Activated T-cell treated with anti-CD3 and anti-CD28 coated beads, Interleukin-2, amount 50 U/mL, for 24 hours (primary cell): ENCODE measurements at places on chromosomes 3 and 15.

GRCh38 chr3:59631482-59631881 is 581.7 kb upstream of the CFAP20DC start:
- DNase-seq = no peak

GRCh38 chr15:81893182-81893835 is 152.5 kb downstream of the MEX3B start:
- no peak for DNase-seq

- no peak for DNase-seq
Observed at GRCh38 chr3:13192471-13193213, 119.4 kb upstream of the IQSEC1 start.

DNA sequence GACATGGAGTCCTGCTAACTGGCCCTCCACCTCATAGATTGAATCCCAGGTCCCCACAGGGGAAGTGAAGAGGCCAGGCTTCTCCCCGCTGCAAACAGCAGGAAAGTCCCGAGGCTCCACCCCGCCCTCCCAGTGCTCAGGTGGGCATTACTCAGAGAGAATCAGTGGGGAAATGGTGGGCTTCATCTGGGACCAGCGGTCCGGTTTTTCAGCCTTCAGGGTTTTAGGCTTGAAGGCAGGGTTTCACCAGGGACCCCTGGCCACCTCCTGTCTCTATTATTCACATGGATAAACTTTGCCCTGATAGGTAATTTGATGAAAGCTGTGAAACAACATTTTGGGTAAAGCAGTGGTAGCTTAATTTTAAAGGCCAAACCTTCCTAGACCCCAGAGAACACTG is 31.3 kb downstream of the MKRN3 start:
- DNase-seq = no peak

DNA sequence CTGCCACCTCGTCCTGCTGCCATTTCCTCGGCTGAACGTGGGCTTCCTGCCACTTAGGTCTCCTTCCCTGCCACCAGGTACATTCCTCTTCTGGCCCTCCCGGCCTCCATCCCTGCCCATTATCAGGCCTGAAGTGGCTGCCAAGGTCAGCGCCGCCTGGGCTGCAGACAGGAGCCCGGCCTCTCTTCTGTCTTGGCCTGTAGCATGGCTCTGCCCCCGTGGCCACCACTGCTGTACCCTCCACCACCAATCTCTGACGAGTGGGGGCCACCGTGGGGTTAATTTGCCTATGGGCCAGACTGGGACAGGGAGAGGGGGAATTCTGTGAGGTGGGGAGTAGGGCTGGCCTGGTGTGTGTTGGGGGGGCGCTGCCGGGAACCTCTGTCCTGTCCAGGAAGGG is 2.0 kb upstream of the BAHD1 start:
- no peak for DNase-seq

GRCh38 chr3:2247831-2248230 is 149.2 kb downstream of the CNTN4 start:
- DNase-seq = no peak

- no peak for DNase-seq
Observed at GRCh38 chr15:45855907-45856579, 221.2 kb downstream of the SQOR start.

DNA sequence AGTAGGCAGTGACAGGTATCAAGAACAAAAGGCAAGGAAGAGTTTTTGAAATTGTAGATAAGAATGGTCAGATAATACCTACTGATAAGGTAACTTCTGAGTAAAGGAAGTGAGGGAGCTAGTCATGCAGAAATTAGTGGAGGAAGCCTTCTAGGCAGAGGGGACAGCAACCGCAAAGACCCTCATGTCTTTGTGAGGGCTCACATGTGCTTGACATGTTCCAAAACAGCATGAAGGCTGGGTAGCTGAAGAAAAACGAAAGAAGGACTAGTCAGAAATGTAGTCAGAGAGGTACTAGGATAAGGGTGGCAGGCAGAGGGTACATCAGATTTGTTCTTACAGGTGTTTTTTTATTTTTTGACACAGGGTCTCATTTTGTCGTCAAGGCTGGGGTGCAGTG is 5.3 kb downstream of the SIN3A start:
- DNase-seq = no peak

- no peak for DNase-seq
Observed at GRCh38 chr15:64808785-64809453, 16.5 kb downstream of the PIF1 start.

DNA sequence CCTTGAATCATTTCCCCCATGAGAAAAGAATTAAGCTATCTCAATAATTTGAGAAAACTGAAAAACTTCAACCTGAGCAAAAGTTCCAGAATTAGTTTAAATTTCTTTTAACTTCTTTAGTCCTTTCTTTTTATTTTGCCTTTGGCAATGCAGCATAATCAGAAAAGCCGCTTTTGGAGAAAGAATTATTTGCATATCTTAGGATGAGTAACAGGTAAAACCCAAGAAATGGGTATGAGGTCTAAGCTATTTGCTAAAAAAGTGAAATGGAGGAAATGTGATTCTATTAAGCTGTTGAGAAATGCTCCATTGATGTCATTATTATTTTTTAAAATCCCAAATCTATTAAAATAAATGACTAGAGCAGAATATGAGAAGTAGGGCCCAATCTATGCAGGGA is 1238.3 kb upstream of the GBE1 start:
- DNase-seq = no peak

DNA sequence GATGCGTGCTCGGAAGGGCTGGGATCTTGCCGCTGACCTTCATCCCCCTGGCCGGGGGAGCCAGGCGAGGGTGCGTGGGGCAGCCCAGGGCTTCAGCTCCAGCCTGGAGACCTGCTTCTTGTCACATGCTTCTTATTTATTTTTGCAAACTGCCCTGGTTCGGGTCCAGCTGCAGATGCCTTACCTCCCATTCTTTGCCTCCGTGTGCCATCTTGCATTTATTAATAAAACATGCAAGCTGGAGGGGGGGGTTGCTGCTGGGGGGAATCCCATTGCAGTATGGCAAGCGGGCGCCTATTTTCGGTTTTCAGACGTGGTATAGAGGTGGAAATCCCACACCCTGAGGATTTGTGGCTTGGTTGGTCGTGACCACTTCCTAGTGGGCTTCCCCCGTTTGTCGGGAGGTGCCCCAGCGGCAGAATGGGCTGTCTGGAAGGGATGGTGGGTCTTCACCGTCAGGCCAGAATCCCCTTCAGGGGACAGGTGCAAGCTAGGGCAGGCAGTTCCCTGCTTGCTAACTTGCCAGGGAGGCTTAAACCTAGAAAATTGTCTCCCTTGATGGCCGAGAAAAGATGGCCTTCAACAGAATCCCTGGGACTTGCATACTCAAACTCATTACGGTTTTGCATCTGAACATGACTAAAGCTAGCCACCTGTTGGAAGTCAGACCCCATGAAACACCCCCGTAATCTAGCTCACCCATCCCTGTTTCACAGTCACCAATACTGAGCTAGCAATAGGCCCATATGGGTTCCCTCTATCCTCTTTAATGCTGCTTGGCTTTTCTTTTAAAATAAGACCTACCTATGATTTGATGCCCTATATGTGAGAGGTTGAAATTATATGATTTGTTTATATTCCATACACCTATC is 569 bp downstream of the TMEM266 start:
- DNase-seq = peak; percentile 53

DNA sequence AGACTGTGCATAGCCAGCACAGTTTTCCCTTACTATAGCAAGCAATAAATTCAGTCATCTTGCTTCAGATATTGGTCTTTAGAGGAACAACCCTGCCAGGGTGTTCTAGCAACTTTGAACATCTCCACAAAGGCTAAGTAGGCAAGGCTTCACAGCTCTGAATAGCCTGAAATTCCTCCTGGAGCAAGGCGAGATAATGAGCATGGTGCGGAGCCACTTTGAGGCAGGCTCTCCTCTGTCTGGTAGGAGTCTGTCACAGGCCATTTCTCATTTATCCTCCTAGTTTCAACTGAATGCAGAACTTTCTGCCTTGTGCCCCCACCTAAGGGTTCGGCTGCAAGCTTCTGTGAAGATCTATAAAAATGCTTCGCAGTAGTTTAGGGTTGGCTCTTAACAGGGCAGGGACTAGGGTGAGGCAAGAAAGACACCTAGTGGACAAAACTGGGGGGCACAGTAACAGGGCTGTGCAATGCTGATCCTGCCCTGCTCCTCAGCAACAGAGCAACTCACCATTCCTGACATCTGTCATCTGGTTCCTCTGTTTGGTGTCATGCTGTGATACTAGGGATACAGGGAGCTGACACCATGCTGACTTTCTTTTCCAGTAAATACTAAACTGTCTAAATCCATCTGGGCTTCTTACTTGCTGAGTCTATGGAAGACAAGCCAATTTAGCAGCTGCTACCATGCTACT is 16.6 kb upstream of the EHHADH start:
- DNase-seq = no peak

DNA sequence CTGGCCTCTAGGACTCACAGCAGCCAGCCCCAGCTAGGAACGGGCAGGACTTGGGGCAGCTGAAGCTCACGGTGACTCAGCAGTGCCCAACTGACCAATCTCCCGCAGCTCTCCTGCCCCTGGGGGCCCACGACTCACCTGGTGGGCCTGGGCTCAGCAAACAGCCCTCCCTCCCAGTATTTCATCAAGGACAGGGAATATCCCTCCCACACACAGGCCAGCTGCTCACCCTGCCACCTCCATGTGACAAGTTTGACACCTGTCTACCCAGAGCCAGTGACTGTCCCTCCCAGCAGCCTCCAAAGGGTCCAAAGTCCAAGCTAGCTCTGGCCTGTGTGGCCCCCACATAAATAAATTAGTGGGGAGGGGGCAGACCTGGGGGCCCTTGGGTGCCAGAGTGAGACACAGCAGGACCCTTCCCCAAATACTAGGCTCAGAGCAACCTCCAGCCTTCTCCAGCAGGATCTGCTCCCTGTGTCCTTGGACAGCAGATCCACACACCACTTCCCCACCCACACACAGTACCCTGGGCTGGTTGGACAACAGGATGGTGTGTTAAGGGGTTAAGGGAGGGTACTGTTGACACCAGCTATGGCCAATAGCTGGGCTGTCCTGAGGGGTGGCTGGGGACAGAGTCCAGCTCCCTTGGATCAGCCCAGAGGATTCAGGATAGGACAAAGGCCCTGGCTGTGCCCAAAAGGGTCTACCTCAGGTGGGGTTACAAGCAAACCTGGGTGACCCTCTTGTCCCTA is 4.3 kb downstream of the GNAT1 start:
- no peak for DNase-seq

DNA sequence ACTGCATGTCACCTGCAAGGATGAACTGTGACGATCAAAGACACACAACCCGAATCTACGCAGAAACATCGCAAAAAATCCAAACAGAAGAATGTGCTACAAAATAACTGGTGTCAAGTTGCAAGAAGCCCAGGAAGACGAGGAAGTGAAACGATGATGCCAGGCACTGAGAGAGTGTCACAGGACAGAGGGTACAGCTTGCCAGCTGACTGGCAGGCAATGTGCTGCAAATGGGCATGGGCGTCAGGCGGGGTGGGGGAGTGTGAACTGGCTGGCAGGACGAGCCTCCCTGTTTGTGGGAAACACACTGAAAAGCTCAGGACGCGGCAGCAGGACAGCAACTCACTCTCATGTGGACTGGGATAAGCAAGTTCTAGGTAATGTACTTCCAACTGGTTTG is 28.9 kb upstream of the OCA2 start:
- no peak for DNase-seq

DNA sequence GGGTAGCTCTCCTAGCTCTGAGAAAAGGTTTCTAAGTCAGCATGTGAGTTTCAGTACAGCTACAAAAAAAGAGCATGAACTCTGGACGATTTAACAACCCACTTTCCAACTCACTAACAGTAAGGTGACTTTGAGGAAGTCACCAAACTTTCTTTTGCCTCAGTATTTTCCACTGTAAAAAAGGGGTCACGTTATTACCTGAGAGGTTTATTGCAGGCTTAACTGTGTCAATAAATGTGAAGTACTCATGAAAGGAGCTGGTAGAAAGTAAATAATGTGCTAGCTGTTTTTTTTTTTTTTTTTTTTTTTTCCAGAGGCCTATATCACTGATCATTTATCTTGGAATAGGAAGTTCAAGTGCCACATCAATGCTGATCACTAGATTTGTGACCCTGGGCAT is 89.3 kb downstream of the PLSCR2 start:
- DNase-seq = no peak

- DNase-seq = no peak
Observed at GRCh38 chr15:101070502-101071273, 151.5 kb downstream of the LRRK1 start.

DNA sequence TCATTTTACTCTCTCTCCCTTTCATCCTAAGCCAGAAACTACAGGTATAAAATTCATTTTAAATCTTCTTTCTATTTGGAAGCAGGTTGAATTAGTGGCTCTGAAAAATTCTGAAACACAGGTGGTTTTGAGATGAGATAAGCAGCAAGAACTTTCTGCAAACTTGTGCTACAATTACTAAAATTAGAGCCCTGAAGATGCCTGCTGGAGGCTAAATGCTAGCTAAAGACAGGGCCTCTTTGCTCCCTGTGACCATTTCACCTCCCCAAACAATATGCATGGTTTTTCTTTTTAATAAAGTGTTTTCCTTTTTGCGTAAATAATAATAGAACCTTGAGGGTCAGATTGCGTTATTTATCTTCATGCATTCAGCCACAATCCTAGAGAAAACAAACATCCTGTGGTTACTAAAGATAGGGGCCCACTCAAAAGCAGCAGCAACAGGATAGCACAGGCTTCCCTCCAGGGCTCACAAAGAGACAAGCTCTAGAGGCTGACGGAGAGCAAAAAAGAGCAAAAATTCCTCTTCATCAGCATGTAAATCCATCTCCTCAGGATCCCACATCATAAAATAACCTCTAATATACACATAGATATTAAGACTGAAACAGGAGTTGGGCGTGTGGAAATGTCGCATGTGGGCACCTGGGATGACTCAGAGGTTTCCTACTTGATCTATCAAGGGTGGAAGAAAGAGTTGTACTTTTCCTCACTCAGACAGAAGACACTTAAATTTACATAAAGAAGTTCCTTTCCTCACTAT is 26.5 kb upstream of the CP start:
- no peak for DNase-seq

GRCh38 chr15:64596701-64597476 is 136.5 kb downstream of the ZNF609 start:
- DNase-seq = peak; percentile 37
